ENCODE measurements at places on chromosomes 1 and 21. TPM values are rescaled to one million over a fixed set of nuclear protein-coding genes. Genes with fewer than 3 reads are reported as not detected.

Gene G0S2
- 4.9 TPM for total RNA-seq

GRCh38 chr1:82221721-82222120 is 421.0 kb downstream of the ADGRL2 start:
- DNase-seq = no peak

GRCh38 chr1:173424782-173425407 is 52.2 kb upstream of the PRDX6 start:
- DNase-seq = no peak

GRCh38 chr1:115655306-115655663 is 13.5 kb downstream of the VANGL1 start:
- DNase-seq = no peak

- no peak for DNase-seq
Measured at GRCh38 chr21:38297194-38297631, 40.4 kb downstream of the KCNJ15 start.

DNA sequence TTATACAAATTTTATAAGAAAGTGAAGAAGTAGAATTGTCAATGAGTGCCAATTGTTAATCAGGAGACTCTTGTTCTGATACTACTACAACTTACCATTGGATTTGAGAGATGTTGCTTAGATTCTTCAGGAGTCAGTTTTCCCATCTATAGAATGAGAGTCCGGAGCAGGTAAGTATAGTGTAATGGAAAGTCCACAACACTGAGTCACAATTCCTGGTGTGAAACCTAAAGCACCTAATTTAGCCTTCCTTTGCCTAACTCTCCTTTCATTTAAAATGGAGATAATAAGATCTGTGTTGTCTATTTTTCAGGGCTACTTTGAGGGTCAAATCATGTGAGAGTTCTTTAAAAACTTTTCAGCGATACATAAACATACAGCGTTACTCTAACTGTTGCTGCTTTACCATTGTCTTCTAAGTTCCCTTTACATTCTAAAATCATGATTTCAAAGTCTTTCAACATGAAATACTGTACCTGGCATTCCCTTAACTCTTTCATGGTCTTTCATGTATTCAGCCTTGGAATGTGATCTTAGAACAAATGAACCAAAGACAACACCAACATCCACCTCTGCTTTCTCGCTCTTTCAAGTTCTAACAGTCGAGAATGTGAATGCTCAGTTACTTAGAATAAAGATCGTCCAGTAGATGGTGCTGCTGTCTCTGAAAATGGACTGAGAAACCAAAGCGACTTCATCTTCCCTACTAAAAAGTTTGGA is 90.9 kb downstream of the SLC30A10 start:
- DNase-seq = no peak

DNA sequence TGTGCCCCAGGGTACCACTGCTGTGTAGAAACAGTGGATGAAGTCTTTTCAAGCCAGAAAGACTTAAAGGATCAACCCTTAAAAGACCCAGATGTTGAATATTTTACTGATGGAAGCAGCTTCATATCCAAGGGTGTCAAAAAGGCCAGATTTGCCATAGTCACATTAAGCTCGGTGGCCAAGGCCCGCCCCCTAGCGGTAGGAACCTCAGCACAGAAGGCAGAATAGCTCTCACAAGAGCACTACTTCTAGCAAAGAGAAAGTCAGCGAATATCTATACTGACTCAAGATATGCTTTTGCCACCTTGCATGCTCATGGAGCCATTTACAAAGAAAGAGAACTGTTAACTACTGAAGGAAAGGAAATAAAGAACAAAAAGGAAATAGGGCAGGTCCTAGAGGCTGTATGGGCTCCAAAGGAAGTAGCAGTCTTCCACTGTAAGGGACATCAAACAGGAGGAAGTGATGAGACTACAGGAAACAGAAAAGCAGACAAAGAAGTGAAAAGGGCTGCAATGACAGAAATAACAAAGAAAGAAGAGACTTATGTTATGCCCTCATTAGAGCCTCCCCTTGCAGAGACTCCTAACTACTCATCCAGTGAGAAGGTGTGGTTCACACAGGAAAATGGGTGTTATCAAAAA is 90.5 kb downstream of the LIPI start:
- no peak for DNase-seq

Gene GREM2
- 0.08 TPM for total RNA-seq

Gene ITLN2
- 1.0 TPM for total RNA-seq
